ENCODE measurements at places on chromosomes 1 and 21.

DNA sequence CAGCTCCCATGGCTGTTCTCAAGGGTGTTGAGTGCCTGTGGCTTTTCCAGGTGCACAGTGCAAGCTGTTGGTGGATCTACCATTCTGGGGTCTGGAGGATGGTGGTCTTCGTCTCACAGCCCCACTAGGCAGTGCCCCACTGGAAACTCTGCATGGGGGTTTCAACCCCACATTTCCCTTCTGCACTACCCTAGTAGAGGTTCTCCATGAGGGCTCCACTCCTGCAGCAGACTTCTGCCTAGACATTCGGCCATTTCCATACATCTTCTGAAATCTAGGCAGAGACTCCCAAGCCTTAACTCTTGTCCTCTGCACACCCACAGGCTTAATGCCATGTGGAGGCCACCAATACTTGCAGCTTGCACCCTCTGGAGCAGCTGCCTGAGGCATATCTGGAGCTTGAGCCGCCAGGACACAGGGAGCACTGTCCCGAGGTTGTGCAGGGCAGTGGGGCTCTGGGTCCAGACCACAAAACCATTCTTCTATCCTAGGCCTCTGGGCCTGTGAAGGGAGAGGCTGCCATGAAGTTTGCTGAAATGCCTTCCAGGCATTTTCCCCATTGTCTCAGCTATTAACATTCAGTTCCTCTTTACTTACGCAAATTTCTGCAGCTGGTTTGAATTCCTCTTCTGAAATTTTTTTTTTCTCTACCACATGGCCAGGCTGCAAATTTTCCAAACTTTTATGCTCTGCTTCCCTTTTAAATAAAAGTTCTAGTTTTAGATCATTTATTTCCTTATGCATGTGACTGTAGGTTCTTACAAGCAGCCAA lies 8.8 kb upstream of the CAPN8 start:
- H3K27ac ChIP-seq, result no peak overlapping the region
- H3K36me3 ChIP-seq, result no peaks in the 10 kb centered on the region
- H3K4me3 ChIP-seq, result no peak overlapping the region
- DNase-seq, result no peak
- H3K4me1 ChIP-seq, result peaks cover 4% of the 10 kb centered on the region

GRCh38 chr21:22468893-22469292 lies 1470.7 kb downstream of the NCAM2 start:
- no peaks in the 10 kb centered on the region for H3K27me3 ChIP-seq
- H3K36me3 ChIP-seq, result no peaks in the 10 kb centered on the region
- no peak overlapping the region for H3K27ac ChIP-seq
- no peak overlapping the region for H3K4me3 ChIP-seq

GRCh38 chr1:37448691-37449417 lies 25.5 kb upstream of the ZC3H12A start:
- H3K36me3 ChIP-seq, result no peaks in the 10 kb centered on the region
- peaks cover 59% of the 10 kb centered on the region for H3K27me3 ChIP-seq
- H3K27ac ChIP-seq, result no peak overlapping the region
- H3K4me3 ChIP-seq, result no peak overlapping the region
- DNase-seq, result no peak

- H3K4me1 ChIP-seq, result peaks cover 35% of the 10 kb centered on the region
- H3K36me3 ChIP-seq, result no peaks in the 10 kb centered on the region
- DNase-seq, result no peak
- no peak overlapping the region for H3K4me3 ChIP-seq
- no peak overlapping the region for H3K27ac ChIP-seq
- H3K27me3 ChIP-seq, result no peaks in the 10 kb centered on the region
Observed at GRCh38 chr1:206739411-206740076, 31.0 kb upstream of the IL19 start.

- H3K4me3 ChIP-seq, result no peak overlapping the region
- H3K27me3 ChIP-seq, result no peaks in the 10 kb centered on the region
- no peak for DNase-seq
Observed at GRCh38 chr1:3668148-3668547, 15.8 kb downstream of the TP73 start.

GRCh38 chr21:33240404-33240803 lies 10.7 kb downstream of the IFNAR2 start:
- peaks cover 35% of the 10 kb centered on the region for H3K4me1 ChIP-seq
- no peaks in the 10 kb centered on the region for H3K27me3 ChIP-seq
- no peak for DNase-seq

DNA sequence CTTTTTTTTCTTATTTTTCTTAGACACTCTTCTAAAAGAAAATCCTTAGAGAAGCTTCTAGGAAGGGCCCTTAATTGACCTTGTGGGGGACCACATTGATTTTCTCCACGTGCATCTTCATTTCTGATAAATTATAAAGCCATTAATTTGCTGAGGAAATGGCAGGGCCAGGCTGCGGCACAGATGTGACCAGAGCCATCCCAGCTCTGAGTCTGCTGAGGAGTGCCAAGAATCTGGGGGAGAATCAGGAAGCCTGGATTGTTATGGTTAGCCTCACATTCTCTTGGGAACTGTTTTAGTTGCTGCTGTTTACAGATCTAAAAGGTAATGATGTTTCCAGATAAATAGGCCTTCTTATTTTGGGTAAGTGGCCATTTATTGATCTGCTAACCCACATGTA lies 16.2 kb downstream of the PROX1 start:
- no peaks in the 10 kb centered on the region for H3K27me3 ChIP-seq
- H3K36me3 ChIP-seq, result no peaks in the 10 kb centered on the region

GRCh38 chr1:10378081-10378841 lies 20.6 kb upstream of the PGD start:
- H3K36me3 ChIP-seq, result peaks cover 7% of the 10 kb centered on the region
- no peaks in the 10 kb centered on the region for H3K27me3 ChIP-seq
- H3K27ac ChIP-seq, result peak overlapping the region; percentile 79
- no peak for DNase-seq
- no peak overlapping the region for H3K4me3 ChIP-seq
- H3K4me1 ChIP-seq, result peaks cover 44% of the 10 kb centered on the region

GRCh38 chr1:58249737-58250586 lies 296.6 kb downstream of the OMA1 start:
- H3K27ac ChIP-seq, result no peak overlapping the region
- H3K4me1 ChIP-seq, result peaks cover 5% of the 10 kb centered on the region
- H3K27me3 ChIP-seq, result peaks cover 10% of the 10 kb centered on the region
- H3K4me3 ChIP-seq, result peak overlapping the region; percentile 37
- H3K36me3 ChIP-seq, result no peaks in the 10 kb centered on the region

- no peaks in the 10 kb centered on the region for H3K36me3 ChIP-seq
- no peaks in the 10 kb centered on the region for H3K27me3 ChIP-seq
- DNase-seq, result no peak
- no peaks in the 10 kb centered on the region for H3K4me1 ChIP-seq
- H3K27ac ChIP-seq, result no peak overlapping the region
Observed at GRCh38 chr1:51605961-51606723, 10.8 kb upstream of the OSBPL9 start.

- no peaks in the 10 kb centered on the region for H3K36me3 ChIP-seq
- no peaks in the 10 kb centered on the region for H3K27me3 ChIP-seq
- no peak overlapping the region for H3K27ac ChIP-seq
- DNase-seq, result no peak
- peaks cover 15% of the 10 kb centered on the region for H3K4me1 ChIP-seq
- no peak overlapping the region for H3K4me3 ChIP-seq
Observed at GRCh38 chr21:34639250-34639649, 24.3 kb upstream of the RCAN1 start.

- H3K36me3 ChIP-seq, result no peaks in the 10 kb centered on the region
- no peaks in the 10 kb centered on the region for H3K4me1 ChIP-seq
- H3K27me3 ChIP-seq, result no peaks in the 10 kb centered on the region
- H3K27ac ChIP-seq, result peak overlapping the region; percentile 59
- H3K4me3 ChIP-seq, result peak overlapping the region; percentile 38
Observed at GRCh38 chr1:8120693-8121260, 94.7 kb upstream of the ERRFI1 start.

GRCh38 chr1:24959623-24959975 lies 29.5 kb upstream of the RUNX3 start:
- H3K27ac ChIP-seq, result no peak overlapping the region
- no peaks in the 10 kb centered on the region for H3K36me3 ChIP-seq
- H3K4me3 ChIP-seq, result no peak overlapping the region
- peaks cover 65% of the 10 kb centered on the region for H3K27me3 ChIP-seq
